ENCODE measurements at places on chromosomes 11 and 22.

GRCh38 chr11:10388574-10388973, 66.5 kb upstream of the AMPD3 start:
- no peak for DNase-seq

- DNase-seq, result no peak
These were observed 5.0 kb upstream of the PANX2 start for GRCh38 chr22:50165436-50166123.

GRCh38 chr11:72250661-72251464, 6.9 kb upstream of the PHOX2A start:
- no peak for DNase-seq

DNA sequence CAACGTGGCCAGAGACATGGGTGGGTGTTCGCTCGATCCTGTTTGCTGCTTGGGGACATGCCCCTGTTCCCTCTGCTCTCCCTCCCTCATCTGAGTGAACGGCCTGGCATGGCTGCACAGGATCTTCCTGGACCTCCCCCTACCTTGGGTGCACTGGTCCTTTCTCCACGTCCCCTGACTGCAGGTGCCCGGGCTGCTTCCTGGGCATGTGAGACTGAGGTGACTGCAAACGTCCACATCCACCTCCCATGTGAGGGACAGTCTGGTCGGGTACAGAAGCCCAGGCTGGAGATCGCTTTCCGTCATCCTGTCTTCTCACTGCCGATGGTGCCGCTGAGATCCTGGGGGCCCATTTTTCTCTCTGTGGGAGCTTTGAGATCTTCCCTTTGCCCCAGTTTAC, 11.8 kb downstream of the SULT4A1 start:
- no peak for DNase-seq

GRCh38 chr11:103994518-103994917, 41.9 kb upstream of the DDI1 start:
- DNase-seq, result no peak

DNA sequence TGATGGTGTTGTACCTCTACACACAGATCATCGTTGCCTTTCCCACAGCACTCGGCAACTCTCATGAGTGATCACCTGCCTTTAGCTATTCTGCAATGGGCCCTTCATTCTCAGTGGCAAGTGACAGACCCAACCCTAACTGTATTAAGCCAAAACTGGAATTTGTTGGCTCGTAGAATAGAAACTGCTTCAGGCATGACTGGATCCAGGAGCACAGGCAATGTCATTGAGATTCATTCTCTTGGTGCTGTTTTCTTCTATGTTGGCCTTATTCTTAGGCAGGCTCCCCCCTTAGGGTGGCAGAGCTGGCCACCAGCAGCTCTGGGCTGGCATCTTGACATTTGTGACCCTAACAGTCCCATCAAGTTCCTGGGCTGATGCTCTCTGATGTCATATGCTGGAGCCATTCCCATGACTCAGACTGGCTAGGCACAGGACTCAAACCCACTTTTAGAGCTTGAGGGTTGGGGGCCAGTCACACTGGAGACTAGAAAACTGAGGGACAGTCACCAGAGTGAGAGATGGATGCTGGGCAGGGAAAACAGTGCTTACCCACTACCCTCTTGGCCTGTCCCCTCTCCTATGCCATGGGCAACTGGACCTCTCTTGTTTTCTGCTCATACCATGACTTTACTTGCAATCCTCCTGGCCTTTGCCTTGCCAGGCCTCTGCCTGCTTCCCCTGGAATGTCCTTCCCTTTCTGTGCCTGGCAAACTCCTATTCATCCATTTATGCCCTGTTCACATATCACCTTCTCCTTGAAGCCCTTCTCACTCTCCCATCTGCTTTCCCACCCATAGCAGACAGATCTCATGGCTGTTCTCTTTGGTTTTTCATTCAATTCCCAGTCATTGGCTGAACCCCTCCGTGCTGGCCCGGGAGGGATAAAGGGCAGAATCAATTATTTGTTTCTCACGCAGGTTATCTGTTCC, 7.1 kb upstream of the CDC42EP2 start:
- DNase-seq, result no peak

DNA sequence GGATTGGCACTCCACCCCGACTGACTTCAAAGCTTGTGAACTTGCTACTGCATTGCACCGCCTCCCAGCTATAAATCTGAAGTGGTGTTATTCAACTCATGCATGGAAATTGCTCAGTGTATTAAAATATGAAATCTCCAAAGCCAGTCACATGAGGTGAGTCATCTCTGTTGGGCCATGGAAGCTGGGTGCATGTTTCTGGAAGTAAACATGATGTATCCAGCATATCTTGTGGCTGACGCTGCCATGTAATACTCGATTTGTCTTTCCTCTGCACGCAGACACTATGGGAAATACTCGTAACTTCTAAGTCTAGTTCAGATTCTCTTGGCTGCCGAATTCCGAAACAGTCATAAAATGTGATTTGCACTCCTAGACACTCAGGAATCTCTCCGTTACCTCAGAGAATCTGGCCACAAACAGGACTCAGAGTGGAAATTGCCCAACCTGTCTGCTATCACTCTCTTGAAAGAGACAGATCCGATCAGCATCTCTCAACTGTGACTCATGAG, 154.9 kb upstream of the MPPED2 start:
- no peak for DNase-seq

DNA sequence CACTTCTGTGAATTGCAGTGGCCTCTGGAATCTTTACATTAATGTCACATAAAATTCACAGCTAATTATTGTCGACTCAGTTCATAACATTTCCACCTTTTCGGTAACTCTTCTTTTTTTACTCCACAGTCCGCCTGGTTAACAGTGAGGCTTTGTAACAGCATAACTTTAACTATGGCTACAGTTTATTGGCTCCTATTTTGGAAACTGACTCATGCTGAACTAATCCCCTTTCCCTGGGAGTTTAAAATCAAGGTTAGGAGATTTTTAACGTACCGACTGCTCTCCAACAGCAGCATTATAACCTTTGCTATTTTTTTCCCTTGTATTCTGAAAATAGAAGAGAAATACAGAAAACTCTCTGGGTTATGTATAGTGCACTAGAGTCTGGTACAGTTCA, 3.2 kb upstream of the POGLUT3 start:
- DNase-seq, result no peak

- peak; percentile 86 for DNase-seq
These were observed 950 bp downstream of the FERMT3 start for GRCh38 chr11:64207256-64208085.

GRCh38 chr11:123170929-123171328, 24.1 kb downstream of the CLMP start:
- no peak for DNase-seq

DNA sequence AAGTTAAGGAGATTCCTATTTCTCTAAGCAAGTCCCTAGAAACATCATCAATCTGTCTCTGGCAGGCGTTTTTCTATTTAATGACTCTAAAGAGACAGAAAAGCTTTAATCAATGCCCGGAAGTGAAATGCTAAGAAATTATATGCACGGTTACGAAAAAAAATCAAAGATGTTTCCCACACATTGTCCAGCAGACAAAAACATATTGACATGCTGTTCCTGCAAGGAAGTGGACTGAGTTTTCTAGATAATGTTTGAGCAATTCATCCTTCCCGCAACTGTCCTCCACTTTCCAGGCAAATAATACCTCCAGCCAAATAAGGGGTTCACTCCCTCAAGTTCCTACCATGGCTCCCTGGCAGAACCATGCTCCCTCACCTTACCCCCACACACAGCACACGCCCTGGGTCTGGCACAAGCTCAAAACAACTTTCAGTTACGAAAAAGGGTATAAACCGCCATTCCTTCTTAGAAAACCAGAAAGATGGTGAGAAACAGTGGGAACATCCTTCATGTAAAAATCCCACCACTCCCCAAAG, 29.6 kb downstream of the GALNT18 start:
- no peak for DNase-seq

GRCh38 chr11:20160425-20161229, at the start of gene DBX1:
Gene DBX1, minus strand, starts transcription at chr11:20160475. Its CDS starts 151 bp downstream, at chr11:20160324.
- DNase-seq, result no peak

- no peak for DNase-seq
These were observed 12.5 kb upstream of the PEX26 start for GRCh38 chr22:18065256-18065655.

GRCh38 chr22:36946421-36947158, 33.2 kb downstream of the CSF2RB start:
- no peak for DNase-seq

GRCh38 chr11:64323373-64323772, 5.5 kb downstream of the PRDX5 start:
- no peak for DNase-seq

DNA sequence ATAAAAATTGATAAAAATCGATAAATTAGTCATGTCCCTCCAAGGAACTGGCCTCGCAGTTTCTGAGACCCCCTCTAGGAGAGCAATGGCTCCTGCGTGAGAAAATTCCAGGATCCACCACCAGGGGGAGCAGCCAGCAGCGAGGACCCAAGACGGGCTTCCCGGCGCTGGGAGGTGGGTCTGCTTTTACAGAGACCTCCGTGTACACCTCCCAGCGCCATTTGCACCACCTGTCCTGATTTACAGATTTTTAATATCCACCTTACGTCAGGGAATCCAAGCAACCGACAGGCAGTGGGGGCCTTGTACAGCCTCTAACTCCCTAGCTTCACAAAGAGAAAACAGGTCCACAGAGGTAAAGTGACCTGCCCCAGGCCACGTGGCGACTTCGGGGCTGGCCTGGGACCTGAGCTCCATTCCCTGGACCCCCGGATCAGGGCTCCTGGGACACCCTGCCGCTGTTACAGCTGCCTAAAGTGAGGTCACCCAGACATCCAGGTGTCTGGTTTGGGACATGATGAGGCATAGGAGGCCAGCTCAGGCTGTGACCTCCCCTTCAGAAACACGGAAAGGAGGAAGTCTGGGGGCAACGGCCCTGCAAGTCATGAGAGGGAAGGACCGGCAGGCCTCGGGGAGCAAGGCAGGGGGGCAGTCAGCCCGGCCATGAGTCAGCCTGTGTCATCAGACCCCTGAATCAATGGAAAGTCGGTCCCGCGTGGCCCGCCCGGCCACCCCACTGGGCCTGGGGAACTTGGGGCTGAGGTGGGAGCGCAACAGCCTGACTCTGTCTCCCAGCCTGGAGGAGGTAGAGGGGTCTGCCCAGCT, 3.5 kb downstream of the OSM start:
- peak; percentile 81 for DNase-seq
